ENCODE measurements at places on chromosomes 13 and 19.

DNA sequence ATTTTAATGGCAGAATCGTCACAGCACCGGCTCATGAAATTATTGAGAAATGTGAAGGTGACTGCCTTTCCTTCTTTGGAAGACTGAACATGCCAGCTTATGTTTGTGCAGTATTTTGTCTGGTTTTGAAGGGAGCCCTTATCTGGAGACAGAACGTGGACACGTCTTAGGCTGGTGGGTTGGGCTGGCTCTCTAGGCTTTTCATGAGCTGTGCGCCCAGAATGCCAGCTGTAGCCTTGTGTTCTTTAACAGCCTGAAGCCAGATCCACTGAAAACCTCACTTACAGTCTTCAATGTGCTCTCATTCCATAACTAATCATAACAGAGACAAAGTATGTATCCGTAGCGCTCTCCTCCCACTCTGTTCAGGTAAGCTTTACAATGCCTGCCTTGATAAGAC lies 184.4 kb upstream of the HTR2A start:
- DNase-seq: no peak

DNA sequence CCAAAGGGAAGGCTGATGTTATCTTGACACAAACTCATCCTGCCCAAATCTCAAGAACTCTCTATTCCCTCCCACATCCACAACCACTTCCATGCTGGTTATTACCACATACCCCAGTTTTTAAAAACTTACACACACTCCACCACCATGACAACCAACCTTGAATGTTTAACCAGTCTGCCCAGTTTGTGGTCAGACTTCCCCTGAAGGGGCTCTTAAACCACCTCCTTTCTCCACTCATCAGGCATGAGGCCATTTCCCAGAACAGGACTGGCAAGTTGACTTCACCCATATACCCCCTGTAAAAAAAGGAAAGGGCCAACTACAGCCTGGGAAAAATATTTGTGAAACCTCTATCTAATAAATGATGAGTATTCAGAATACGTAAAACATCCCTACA lies 12.4 kb upstream of the ZSCAN4 start:
- no peak for DNase-seq

DNA sequence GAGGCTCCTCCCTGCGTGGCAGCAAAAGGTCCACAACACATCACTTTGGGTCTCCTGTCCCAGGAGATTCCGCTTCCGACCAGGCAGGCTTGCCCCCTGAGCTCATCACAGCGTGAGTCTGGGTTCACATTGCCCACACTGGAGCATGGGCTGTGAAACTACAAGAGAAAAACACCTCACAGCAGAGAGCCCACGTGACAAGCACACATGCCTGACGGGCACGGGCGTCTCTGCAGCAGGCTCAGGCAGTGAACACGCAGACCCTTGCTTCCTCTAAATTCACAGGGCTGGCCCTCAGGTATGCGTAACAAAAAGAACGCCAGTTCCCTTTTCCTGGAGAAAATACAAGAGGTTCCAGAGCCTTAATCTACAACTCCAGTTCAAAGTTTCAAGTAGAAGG lies 41.9 kb downstream of the RASA3 start:
- DNase-seq: no peak

DNA sequence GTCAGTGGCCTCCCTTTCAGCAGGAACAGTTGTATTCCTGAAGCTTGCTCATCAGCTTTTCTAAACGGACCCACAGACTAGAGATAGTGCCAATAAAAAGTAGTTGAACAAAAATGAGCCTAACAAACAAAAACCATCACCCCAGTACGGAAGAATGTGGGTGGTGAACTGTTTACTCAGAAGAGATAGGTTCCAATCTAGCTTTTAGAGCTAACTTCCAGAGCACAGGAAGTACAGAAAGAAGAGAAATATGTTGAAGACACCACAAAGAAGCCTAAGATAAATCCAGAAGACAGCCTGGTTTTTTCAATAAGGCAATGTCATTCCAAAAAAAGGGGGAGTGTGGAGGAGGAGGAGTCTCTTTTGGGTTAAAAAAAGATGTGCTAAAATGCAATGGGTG lies 2.8 kb upstream of the LMO7 start:
- DNase-seq: no peak

DNA sequence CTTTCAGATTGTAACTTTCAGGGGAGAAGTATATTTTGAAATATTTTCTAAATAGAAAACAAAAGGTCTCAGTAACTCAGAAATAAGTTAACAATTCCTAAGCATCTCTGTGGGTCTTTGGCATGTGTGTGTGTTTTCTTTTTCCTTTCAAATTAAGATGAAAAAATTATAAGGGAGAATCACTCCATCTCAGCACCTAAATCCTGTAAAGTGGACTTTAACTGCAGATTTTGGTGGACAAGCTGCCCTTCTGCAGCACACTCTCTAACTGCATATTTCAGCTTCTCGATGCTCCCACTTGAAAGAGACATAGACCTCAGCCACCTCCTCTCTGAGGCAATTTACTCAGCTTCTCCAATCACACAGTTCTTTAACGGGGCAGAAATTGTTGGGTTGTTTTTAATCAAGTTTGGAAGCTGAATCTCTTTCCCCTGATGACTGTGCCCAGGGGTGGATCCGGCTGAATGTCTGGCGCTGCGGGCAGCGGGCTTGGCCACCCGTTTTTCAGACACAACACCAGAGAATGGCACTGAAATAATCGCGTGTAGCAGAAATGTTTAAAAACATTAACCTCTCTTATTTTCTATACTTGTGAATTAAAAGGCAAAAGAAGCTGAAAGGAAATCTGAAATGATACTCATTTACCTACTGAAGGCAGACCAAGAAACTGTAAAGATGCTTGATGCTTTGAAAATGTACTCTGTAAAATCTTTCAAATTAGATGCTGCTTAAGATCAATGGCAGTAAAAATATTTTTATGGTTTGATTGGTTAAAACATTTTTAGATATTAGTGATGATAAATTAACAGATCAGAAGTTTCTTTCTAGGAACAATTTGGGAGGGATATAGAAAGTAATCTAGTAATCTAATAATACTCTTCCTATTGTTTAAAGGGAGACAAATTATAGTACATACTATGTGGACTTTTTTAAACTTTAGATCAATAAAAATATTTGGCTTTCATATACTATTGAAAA lies 12.4 kb downstream of the ZIC2 start:
- DNase-seq: no peak

DNA sequence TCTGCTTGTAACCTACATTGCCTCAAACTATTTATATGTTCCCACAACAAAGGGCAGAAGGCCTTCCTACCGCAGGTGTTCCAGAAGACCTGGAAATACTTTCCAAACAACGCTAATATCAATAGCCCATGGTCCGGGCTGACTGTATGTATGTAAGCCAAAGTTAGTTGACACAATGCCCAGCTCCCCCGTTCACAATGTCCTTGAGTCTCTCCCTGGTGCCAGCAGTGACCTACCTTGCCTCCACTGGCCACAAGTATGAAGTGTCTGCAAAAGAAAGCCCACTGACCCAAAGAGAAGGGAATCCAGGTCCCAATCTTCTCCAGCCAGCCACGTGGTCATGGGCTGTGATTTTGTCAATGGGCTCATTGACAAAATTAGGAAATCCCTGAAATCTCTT lies 118.6 kb downstream of the DLEU7 start:
- no peak for DNase-seq

DNA sequence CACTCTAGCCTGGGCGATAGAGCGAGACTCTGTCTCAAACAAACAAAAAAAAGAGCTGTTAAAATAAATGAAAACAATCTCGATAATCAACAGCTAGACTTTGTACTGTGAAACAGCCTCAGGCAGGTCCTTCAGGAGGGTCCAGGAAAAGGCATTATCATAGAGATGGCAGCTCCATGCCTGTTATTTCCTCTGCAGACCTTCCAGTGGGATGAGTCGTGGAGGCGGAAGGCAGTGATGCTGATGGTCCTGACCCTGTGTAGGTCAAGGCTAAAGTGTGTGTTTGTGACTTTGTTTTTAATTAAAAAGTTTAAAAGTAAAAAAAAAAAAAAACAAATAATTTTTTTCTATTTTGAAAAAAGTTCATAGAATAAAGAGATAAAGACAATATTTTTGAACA lies 117.4 kb downstream of the TNFRSF19 start:
- no peak for DNase-seq

GRCh38 chr13:77118134-77118533 lies 91.2 kb upstream of the FBXL3 start:
- no peak for DNase-seq

GRCh38 chr13:95533545-95534160 lies 18.9 kb upstream of the CLDN10 start:
- no peak for DNase-seq

- no peak for DNase-seq
Measured at GRCh38 chr13:25778365-25778764, 273.5 kb downstream of the SHISA2 start.

- no peak for DNase-seq
Measured at GRCh38 chr19:55867101-55867500, 30.8 kb downstream of the NLRP4 start.

GRCh38 chr19:3983542-3983914 lies 1.7 kb downstream of the EEF2 start:
- no peak for DNase-seq

DNA sequence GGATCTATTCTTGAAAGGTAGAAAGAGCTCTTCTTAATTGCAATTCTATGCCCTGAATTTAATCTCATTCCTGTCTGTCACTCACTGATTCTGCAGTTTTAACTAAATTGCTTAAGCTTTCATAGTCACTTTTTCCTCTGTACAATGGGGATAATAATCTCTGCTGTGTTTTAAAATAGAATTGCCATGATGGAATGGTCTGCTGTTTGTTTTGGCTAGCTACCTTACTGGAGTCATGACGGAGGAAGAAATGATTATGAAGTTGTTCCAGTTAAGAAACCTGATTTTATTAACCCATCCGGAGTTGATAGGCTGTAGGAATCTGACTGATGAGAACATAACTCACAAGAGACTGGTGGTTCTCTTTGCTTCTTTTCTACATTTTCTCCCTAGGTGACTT lies 54.9 kb upstream of the ITM2B start:
- DNase-seq: no peak

GRCh38 chr13:112521073-112521685 lies 66.8 kb downstream of the TUBGCP3 start:
- DNase-seq: no peak

DNA sequence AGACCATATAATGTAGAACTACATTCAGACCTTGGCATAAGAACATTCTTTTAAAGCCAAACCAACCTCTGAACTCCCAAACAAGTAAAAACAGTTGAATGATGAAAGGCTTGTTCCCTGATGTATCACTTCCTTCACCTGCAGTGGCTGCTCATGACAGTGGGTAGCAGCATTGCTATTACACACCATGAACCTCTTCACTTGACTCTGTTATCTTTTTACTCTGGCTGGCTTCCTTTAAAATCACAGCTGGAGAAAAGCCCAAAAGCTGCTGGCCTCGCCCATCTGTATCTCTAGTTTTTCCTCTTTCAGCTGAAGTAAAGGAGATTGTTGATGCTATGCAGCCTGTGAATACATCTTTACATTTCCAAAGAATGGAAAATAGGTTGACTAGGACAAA lies 22.6 kb downstream of the THSD1 start:
- DNase-seq: no peak

- no peak for DNase-seq
Measured at GRCh38 chr13:106415442-106415841, 120.0 kb downstream of the EFNB2 start.

GRCh38 chr13:101982903-101983302 lies 418.9 kb downstream of the FGF14 start:
- no peak for DNase-seq

DNA sequence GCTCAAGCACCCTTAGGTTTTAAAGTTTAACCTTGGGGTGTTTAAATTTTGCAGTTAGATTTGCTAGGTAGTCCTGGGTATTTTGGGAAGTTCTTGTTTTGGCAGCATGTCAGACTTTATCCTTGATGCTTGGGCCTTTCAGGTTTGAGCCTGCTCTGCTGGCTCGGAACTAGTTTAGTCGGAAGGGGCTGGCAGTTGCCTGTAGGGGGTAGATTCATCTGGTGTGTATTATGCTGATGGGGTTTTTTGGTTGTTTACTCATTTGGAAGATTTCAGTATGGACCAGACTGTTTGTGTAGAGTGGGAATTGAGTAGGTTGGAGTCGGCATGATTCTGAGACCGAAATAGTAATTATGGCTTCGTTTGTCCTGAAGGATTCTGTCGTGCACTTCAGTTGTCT lies 15.1 kb downstream of the ILF3 start:
- no peak for DNase-seq

DNA sequence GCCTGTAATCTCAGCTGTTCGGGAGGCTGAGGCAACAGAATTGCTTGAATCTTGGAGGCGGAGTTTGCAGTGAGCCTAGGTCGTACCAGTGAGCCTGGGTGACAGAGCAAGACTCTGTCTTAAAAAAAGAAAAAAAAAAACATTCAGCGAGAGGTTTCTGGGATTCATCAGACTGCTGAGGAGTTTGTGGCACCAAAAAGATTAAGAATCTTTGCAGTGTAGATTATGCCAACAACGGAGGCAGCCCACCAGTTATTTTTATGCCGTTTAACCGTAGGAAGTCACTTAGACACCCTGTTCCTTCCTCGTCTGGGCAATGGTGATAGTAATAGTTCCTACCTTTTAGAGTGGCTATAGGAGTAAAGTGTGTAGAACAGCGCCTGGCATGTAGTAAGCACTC lies 2.5 kb downstream of the COX6B1 start:
- no peak for DNase-seq

DNA sequence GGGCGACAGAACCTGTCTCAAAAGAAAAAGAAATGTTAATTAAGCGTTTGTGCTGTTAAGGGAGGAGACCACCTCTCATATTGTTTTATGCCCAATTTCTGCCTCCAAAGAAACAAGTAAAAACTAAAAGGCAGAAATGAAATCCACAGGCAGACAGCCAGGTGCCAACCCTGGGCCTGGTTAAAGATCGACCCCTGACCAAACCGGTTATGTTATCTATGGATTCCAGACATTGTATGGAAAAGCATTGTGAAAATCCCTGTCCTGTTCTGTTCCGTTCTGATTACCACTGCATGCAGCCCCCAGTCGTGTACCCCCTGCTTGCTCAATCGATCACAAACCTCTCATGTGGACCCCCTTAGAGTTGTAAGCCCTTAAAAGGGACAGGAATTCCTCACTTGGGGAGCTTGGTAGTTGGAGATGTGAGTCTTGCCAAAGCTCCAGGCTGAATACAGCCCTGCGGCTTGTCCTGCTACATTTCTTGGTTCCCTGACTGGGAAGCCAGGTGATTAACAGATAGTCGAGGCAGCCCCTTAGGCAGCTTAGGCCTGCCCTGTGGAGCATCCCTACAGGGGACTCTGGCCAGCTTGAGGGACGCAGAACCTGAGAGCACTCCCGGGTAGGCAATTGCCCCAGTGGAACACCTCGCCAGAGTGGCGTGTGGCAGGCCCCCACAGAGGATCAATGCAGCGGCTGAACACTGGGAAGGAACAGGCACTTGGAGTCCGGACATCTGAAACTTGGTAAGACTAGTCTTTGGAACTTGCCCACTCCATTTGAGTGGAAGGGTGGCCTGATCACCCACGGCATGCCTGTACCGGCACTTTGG lies 748 bp upstream of the ZNF552 start:
- no peak for DNase-seq

DNA sequence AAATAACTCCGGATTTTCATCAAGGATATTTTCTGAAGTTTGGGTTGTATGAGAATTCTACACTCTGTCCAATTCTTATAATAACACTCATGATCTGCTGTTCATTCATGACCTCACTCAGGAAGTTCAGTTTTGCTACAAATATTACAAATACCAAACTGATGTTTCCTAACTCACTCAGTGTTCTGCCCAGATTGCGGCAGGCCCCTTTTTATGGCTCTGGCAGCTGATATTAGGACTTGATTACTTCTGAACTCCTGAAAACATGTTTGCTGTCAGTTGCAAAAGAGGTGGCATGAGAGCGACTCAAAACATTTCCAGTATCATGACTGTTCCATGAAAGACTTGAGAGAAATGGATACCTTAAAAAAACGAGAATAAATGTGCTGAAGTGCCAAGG lies 188.0 kb downstream of the RGCC start:
- DNase-seq: no peak

GRCh38 chr19:31269425-31270127 lies 79.7 kb downstream of the TSHZ3 start:
- no peak for DNase-seq

All from activated CD8-positive, alpha-beta memory T cell treated with anti-CD3 and anti-CD28 coated beads, Interleukin-2, amount 50 U/mL, for 48 hours (primary cell).